ENCODE measurements at places on chromosomes 7 and 10.

- DNase-seq = no peak
Observed at GRCh38 chr10:36091007-36091406, 448.9 kb upstream of the FZD8 start.

- no peak for DNase-seq
Observed at GRCh38 chr7:114302858-114303257, 111.8 kb upstream of the FOXP2 start.

DNA sequence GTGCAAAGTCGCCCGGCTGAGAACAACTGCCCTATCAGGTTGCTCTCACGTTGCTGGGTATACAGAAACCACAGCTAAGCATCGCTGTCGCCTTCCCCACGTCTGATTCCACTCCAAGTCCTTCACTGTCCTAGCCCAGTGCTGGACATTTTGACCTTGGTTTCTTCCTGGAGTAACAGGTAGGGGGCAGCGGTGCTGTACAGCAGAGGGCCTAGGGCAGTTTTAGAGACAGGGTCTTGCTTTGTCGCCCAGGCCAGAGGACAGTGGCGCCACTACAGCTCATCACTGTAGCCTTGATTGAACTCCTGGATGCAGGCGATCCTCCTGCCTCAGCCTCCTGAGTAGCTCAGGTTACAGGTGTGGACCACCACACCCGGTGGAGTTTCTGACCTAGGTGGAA, 2.6 kb downstream of the CLDN15 start:
- no peak for DNase-seq

- peak; percentile 44 for DNase-seq
Observed at GRCh38 chr7:135879233-135879632, 97.9 kb downstream of the MTPN start.

- no peak for DNase-seq
Observed at GRCh38 chr7:78413568-78413967, 615.0 kb downstream of the PHTF2 start.

DNA sequence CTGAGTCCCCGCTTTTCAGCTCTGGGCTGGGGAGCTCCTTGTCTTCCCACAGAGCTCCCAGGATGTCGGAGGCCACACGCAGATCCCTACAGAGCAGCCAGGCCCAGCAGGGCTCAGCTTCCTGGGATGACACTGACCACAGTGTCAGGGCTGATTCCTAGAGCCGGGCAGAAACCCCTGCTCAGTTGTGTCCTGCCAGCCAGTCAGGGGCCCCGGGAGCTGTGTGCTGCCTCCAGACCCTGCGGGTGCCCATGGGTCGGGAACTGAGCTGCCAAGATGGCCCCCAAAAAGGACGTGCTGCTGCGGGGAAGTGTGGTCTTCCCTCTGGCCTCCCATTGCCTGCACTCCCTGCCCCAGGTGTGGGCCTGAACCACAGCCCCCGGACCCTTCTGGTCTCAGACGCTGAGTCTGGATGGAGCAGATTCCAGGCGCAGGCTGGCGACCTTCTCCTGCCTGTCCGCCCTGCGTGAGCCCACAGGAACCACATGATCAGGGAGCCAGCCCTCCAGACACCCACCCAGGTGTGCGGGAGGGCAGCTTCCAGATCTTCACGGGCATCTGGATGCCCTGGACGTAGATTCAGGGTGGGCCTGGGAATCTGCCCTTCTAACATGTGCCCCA, 217.4 kb downstream of the MAD1L1 start:
- DNase-seq = no peak

DNA sequence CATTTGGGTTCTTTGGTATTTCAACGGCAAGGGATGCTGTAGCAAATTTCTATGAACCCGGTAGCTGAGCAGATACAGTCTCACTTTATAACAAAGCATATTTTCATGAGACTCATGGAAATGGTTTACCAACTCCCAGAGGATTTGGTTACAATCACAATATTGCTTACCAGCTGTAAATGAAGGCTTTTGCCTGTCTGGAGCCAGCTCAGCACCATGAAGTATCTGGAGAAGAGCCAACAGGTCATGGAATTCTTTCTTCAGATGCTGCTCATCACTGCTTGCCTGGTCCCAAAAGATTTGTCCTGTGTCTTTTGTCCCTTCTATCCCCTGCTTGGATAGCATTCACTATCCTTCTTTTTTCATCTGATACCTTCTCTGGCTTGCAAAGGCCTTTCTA, 316.9 kb upstream of the PHYHIPL start:
- DNase-seq = no peak

GRCh38 chr10:77582710-77583115, 54.9 kb downstream of the KCNMA1 start:
- no peak for DNase-seq

DNA sequence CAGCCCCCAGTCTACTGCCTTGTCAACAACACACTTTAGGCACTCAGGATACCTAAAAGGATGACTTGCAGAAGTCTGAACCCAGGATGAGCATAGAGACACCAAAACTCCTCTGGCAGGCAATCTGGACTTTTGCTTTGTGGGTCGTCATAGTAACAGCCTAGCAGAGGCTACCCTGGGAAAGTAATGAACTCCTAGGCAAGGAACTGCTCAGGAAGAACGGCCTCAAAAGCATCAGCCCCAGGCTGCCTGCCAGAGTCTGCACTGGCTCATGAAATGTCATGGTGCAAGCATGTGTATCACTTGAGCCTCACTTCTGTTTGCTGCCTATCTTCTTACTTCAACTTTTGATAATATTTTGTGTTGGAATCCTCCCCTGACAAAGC, 715.1 kb downstream of the GRID1 start:
- no peak for DNase-seq
